Activated CD4-positive, alpha-beta T cell treated with anti-CD3 and anti-CD28 coated beads, Interleukin-2, Interleukin-4, amounts not matched to agents 100 ng/mL and 50 ng/mL, durations not matched to agents 16 hours and 8 hours (primary cell): ENCODE measurements at places on chromosomes 7 and 10.

- no peak for DNase-seq
Measured at GRCh38 chr7:84364708-84365107, 170.1 kb upstream of the SEMA3A start.

DNA sequence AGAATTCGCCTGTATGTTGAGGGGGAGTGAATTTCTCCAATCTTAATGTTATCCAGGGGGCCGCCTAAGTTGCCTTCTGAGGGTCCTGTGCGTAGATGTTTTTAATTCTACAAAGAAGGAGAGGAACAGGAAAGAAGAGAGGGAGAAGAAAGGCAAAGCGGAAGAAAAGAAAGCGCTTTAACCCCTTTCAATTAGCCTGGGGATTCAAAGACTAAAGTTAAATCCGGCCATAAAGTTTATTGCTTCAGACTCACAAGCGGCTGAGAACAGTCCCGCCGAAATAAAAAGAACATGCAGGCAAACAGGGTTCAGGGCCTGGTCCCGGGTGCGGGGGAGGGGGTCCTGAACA is 4.5 kb downstream of the HOXA5 start:
- DNase-seq, result no peak

DNA sequence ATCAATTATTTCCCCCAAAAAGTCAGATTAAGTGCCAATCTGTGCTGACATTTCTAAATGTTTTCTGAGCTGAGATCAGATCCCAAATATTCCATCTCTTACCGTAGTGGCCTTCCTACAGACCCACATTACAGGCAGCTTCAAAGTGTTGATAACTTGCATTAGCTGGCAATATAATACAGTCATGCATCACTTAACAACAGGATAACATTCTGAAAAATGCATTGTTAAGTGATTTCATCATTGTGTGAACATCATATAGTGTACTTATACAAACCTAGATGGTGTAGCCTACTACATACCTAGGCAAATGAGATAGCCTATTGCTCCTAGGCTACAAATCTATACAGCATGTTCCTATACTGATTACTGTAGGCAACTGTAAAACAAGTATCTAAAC is 22.4 kb downstream of the SLC25A13 start:
- DNase-seq, result no peak

- DNase-seq, result no peak
Measured at GRCh38 chr7:111660478-111660877, 98.2 kb upstream of the IMMP2L start.

- DNase-seq, result no peak
Measured at GRCh38 chr7:144827621-144828020, 8.2 kb downstream of the TPK1 start.

DNA sequence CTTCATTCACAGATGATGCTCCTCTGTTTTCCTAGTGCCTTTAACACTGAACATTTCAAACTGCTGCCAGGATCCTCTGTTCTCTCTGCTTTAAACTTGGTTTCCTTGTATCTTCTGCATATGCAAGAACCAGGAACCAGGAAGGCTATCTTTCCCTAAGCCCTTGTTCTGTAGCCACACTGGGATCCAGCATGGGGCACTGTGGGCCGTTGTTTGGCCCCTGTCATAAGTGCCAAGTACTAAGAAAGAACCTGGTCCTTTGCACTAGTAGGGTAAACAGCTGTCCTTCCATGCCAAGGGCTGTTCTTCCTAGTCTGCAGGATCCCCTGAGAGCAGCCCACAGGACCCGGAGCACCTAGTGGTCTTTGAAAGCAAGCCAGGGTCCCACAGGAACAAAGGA is 49.0 kb upstream of the TRIM8 start:
- DNase-seq, result no peak

DNA sequence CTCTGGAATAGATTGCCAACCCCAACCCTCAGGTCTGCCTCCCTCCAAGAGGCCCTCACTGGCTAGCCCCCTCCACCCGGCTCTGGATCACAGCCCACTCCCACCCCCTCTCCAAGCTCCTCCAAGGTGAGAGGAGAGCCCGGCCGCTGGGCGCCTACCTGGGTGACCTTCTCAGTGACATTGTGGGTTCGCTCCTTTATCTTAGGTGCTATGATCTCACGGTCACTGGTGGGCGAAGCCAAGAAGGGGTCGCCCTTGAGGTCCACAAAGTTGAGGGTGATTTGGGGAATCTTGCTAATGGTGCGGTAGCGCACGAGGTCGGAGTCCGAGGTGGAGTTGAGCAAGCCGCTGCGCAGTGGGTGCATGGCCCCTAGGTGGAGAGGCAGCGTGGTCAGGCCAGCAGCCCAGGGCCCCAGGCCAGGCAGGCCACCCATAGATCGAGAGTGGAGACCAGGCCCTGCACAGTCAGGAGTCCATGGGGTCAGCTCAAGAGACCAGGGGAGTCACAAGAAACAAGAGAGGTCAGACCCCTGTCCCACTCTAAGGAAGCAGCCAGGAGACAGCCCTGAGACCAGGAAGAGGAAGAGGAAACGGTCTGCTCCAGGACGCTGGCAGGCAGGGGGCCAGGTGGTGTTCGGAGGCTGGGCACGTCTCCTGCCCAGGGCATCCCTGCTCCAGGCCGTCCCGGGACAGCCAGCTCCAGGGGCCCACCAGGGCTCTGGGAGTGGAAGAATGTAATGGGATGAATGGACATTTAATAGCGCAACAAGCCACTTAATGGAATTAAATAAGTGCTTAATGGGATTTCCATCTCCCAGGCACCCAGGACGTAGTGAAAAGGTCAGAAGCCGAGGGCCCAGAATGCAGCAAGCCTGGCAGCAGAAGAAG is 20.7 kb downstream of the KCNH2 start:
- DNase-seq, result no peak

DNA sequence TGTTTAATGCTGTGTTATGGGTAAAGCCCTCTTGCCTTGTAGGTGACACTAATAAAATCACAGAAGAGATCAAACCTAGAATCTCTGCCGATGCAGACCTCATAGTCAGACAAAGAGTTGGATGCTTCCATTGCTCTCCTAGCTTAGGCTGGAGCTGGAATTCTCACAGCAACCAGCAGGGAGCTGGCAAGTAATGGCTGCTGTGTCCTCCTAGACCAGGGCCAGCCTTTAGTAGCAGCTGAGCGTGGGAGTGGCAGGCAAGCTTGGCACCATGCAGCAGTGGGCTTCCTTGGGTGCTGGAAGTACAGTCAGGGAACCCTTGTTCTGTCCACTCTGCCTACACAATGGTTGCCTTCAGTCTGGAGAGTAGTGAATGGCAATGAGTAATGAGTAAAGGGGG is 598.3 kb upstream of the GALNT17 start:
- DNase-seq, result no peak

DNA sequence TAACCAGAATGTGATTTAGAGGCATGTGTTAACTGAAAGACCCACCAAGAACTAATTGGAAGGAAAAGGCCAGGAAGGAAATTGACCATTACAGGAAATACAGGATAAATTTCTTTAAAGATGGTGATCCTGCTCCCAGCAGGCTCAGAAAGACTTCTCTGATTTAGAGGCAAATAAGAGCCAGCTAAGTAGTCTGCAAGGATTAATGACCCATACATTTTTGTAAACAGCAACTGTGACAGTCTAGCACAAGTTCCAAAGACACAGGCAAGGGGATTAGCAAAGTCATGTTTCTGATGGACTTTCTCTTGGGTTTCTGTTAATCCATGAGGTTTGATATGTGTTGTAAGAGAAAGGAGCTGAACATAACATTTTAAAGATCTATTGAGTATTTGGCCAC is 425.0 kb downstream of the HTR7 start:
- no peak for DNase-seq

DNA sequence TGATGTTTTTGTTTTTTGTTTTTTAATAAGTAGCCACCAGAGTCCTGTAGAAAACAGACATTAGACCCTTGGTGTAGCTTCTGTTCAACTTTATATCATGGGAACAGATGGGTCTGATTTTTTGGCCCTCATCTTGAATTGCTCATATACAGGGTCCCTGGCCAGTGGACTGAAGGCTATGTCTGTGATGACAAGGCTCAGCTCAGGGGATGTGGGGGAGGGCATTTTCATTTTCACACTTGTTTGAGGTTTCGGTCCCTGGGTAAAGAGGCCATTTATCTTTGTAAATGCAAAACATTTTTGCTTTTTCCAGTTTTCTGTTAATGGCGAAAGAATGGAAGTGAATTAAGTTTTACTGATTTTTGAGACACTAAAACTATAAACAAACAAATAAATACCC is 257.6 kb upstream of the PHYHIPL start:
- no peak for DNase-seq

- no peak for DNase-seq
Measured at GRCh38 chr10:113491967-113492565, 60.8 kb upstream of the HABP2 start.

GRCh38 chr10:127153181-127153580 is 43.2 kb downstream of the INSYN2A start:
- no peak for DNase-seq

- no peak for DNase-seq
Measured at GRCh38 chr10:54800741-54801421, at the start of gene PCDH15. Gene PCDH15 (minus strand): TSS chr10:54801231. CDS start chr10:54664262, 136,969 bp downstream.

DNA sequence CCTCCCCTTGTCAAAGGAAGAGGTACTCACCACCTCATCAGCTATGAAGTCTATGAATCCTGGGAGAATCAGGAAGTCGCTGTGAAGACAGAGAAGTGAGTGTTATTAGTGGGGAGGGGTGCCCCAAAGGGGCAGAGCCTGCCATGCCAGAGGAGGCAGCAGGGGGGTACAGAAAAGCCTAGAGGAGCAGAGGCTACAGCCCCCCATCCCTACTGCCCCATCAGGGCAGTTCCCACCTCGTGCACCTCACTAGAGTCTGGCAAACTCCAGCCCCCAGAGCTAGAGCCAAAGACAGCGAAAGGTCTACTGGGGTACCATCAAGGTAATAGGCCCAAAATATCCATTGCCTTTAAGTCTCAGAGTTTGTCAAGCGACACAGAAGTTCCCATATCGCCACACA is 6.1 kb downstream of the IMPDH1 start:
- no peak for DNase-seq

GRCh38 chr10:119539359-119539825 is 3.1 kb downstream of the RGS10 start:
- no peak for DNase-seq

GRCh38 chr10:18303851-18304801 is 163.9 kb downstream of the CACNB2 start:
- DNase-seq, result no peak

GRCh38 chr7:88637795-88638194 is 121.7 kb upstream of the ZNF804B start:
- DNase-seq, result no peak
